ENCODE measurements at places on chromosomes 12 and 14.

DNA sequence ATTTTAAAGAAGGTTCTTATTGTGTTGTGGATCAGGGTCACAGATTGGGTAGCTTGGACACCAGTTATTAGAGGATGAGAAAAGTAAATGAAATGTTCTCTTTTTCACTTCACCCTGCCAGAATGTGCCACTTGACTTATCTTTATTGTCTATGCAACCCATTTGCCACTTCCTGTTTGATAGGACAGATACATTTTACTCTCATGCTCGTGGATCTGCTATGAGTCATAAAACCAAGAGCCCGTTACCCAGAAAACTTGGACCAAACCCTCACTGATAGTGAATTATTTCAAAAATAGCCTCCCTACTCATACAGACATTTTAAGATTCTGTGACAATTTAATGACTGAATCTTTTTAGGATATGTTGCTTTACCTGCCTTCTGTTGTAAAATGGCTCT lies 1.8 kb downstream of the ISCA2 start:
- no peak for DNase-seq

- DNase-seq: no peak
These were observed 5.7 kb downstream of the MTRFR start for GRCh38 chr12:123238961-123239360.

- DNase-seq: no peak
These were observed 33.9 kb upstream of the RASSF8 start for GRCh38 chr12:25924491-25925001.

GRCh38 chr14:99734406-99735051 lies 50.4 kb downstream of the CYP46A1 start:
- no peak for DNase-seq

DNA sequence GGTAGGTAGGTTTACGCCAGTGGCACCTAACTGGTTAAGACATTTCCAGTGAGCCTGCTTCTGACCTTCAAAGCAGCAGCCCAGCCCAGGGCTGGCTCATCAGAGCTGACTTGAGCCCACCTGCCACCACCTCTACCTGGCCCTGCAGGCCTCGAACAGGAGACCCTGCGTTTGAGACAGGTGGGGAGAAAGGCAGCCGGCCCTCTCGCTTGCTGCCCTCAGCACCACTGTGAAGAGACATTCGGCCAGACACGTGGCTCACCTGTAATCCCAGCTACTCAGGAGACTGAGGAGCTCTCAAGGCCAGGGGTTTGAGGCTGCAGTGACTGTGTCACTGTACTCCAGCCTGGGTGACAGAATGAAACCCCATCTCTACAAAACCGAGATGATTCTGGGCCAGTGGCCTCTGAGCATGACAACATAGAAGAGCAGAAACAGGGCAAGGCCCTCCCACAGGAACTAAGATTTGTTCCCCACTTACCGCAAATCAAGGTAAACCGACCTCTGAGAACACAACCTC lies 74.2 kb downstream of the TESC start:
- no peak for DNase-seq
